Right hindlimb (tissue), 1 donor: ENCODE measurements at places on chromosomes 12 and 14.

DNA sequence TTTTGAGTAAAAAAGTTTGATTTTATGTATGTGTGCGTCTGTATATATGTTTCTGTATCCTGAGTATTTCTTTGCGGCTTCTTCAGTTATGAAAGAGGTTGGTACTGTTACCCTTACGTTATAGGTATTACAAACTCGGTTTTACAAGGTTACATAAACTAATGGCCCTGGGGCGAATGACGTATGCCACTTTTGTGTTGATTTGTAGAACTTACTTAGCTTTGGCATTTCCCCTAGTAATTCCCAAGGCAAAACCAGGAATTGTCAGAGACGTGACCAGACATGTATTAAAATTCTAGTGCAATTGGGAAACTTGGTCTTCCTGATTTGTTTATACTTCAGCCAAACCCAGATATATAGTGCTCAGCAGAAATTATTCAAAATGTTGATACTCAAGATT is 93.3 kb downstream of the DUSP16 start:
- DNase-seq: no peak

DNA sequence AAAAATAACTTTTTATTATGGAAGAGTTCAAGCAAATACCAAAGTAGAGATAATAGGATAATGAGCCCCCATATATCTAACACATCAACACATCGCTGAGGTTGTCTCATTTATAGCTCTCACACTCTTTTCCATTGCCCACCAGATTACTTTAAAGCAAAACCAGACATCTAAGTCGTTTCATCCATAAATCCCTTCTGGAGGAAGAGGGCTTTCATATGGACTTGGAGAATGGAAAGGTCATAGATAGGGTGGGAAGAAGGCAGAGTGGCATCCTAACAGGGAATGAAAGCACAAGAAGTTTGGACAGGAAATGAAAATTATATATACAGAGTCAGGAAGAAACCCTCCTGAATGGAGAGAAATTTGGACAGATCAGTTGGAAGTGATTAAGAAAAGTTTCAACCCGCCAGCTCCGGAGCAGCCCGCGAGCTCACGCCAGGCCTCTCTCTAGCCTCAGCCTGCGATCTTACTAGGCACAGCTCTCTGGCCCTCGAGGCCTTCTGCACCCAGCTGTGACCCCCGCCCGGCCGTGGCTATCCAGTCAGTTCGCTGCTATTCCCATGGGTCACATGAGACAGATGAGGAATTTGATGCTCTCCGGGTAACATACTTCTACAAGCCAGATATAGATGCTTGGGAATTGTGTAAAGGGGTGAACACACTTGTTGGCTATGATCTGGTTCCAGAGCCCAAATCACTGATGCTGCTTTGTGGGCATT is 48.4 kb upstream of the NID2 start:
- DNase-seq: no peak

GRCh38 chr12:92070054-92070863 is 75.4 kb downstream of the BTG1 start:
- DNase-seq: no peak

GRCh38 chr12:51393676-51394545 is 2.7 kb upstream of the GALNT6 start:
- DNase-seq: no peak

GRCh38 chr14:59130462-59130861 is 58.0 kb upstream of the DAAM1 start:
- no peak for DNase-seq

- DNase-seq: no peak
Measured at GRCh38 chr14:83826838-83827237, 1703.1 kb upstream of the FLRT2 start.

- no peak for DNase-seq
Measured at GRCh38 chr12:92356425-92356824, 210.8 kb upstream of the BTG1 start.

DNA sequence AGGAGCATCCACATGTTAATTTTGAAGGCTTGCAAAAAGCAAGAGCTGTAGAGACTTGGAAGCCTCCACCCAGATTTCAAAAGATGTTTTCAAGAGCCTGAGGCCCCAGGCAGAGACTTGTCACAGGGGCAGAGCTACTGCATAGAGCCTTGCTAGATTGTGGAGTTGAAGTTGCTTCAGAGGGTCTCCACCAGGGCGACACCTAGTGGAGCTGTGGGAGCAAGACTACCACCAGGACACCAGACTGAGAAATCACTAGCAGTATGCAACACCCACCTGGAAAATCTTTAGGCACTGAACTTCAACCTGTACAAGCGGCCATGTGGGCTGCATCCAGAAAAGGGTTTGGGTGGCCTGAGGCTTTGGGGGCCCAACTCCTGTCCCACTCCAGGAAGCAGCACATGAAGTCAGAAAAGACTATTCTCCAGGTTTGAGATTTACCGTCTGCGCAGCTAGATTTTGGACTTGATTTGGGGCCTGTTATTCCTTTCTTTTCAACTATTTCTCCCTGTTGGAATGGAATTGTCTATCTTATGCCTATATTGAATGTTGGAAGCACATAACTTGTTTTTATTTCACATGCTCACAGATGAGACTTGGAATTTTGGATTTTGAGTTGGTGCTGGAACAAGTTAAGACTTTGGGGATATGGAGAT is 508.6 kb downstream of the FLRT2 start:
- DNase-seq: peak; percentile 55

GRCh38 chr12:123891011-123891410 is 81.6 kb downstream of the CCDC92 start:
- no peak for DNase-seq

DNA sequence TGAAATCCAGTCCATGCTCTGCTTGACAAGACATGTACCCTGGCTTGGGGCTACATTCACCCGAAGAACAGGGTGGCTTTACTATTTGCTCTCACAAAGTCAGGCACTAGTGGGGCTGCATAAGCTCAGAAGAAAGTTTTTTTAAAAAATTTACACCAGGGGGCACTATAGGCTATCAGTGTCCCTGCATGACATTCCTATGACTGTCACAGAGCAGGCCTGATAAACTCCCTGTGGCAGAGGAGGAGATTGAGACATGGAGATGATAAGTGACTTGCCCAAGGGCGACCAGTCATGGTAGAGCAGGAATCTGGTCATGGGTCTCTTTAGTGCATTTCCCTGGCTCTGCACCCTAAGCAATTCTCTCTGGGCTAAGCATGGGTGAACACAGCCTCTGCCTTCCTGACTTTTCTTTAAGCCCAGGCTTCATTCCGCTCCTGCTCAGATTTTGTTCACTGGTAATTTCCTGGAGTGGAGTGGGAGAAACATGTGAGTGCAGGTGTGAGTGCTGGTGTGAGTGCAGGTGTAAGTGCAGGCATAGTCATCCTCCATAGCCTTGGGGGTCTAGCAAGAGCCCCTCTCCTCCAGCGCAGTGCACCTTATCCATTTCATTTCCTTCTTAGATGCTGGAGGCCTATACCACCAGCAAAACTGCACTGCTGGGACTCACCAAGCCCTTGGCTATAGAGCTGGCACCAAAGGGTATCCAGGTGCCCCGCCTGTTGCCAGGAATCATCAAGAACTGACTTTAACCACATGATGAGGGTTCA is 91.6 kb downstream of the DHRS2 start:
- no peak for DNase-seq

GRCh38 chr12:93980711-93981110 is 167.7 kb upstream of the PLXNC1 start:
- peak; percentile 76 for DNase-seq

DNA sequence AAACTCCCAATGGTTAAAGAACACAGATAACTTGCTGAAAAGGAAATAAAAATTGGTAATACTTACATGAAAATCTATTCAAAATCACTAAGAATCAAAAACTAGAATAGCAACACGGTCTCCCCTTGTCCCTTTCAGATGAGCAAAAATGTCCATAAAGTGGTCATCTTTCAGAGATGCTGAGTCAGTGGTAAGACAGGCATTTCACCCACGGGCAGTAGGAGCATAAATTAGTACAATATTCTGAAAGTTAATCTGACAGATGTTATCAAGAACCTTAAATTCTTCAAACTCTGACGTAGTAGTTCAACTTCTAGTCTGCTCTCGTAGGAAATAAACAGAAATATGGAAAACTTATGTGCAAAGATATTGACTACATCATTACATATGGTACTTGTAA is 33.1 kb upstream of the GNPNAT1 start:
- no peak for DNase-seq

DNA sequence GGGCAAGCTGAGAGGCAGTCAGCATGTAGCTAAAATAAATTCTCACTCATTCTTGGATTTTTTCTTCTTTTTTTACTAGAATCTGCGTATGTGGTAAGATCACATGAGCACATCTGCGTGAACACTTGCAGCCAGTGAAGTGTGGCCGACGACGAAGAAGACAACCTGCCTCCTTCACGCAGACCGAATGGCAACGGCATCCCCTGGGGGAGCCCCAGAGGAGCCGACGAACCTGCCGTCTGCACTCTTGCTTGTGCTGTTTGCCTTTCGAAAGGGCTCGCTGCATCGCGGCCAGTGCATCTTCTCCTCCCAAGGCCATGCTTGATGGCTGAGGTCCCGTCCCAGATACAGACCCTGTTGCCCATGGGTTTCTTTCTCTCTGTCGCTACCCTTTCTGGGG is 113.8 kb downstream of the KCNK10 start:
- DNase-seq: no peak

DNA sequence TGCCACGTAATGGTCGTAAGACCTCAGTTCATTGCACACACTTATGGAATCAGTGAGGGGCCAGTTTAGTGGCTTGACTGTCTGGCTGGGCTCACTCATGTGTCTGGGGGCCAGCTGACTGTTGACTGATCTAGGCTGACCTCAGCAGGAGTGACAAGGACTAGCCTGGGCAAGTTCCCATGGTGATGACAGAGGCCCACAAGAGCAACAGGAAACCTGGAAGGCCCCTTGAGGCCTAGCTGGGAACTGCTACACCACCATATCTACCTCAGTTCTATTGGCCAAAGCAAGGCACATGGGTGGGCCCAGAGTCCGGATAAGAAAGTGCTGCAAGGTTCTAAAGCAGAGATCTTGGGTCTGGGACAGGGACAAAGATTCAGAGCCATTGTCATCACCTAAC is 21.3 kb upstream of the RFLNA start:
- no peak for DNase-seq

DNA sequence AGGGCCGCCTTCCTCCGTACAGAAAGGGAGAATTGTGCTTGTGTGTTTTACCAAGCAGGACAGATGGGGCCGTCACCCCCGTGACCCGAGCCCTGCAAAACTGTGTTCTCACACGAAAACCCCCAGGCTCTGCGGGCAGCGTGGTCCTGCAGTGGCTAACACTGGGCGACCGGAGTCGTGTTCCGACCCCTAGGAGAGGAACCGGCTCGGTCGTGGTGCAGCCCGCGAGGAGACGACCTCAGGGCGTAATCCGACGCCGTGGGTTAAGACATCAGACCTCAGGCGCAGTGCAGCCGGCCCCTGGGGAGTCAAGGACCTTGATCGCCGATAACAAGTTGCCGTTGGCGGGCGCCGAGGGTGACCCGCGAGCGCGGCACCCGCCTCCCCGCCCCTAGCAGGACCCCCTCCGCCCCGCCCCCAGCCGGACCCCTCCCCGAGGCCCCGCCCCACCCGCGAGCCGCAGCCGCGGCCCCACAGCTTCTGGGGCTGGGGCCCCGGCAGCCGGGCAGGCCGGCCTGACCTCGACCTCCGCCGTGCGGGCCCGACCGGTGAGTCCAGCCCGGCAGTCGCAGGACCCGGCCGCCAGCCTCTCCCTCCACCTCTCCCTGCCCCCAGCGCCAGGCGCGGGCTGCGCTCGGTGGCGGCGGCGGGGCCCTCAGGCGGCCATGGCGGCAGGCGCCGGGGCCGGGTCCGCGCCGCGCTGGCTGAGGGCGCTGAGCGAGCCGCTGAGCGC is at the start of gene CHPT1:
Gene CHPT1, plus strand, starts transcription at position 444 of the 733 bp plus-strand sequence. Its CDS starts 222 bp downstream, at position 666.
- peak; percentile 78 for DNase-seq

- no peak for DNase-seq
Measured at GRCh38 chr12:93091886-93092648, 163.0 kb upstream of the EEA1 start.

GRCh38 chr12:53602176-53602864 is 23.9 kb downstream of the ATF7 start:
- no peak for DNase-seq

DNA sequence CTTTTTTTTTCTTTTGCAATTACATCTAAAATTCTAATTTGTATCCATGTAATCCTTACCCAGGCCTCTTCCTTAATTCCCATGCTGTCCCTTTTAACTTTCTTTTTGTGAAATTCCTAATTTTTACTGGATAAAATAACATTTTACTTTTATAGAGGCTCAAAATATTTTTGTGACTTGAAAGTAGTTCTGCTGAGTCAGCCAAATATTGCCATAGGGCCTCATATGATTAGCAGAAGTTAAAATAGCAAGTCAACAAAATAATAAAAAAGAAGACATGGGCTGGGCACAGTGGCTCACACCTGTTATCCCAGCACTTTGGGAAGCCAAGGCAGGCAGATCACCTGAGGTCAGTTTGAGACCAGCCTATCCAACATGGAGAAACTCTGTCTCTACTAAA is 2.0 kb downstream of the C3AR1 start:
- DNase-seq: no peak

DNA sequence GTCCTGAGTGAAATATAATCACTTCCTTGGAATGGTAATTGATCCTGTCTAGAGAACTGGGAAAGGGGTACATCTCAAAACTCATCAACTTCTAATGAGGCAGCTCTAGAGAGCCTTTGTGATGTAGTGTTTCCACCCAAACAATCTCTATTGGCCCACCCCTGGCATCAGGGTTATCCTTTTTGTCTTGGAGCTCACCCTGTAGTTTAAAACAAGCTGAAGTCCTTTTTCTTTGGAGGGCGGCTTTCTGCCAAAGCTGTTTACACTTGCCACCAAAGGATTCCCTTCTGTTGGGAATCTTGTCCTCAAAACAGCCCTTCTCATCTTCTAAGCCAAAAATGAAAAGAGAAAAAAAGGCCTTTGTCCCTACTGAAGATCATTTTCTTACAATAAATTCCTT is 60.6 kb upstream of the GTF2A1 start:
- DNase-seq: no peak

GRCh38 chr14:105085766-105086165 is 20.5 kb upstream of the GPR132 start:
- DNase-seq: no peak

- DNase-seq: no peak
Measured at GRCh38 chr12:89059721-89060541, 292.4 kb downstream of the DUSP6 start.

DNA sequence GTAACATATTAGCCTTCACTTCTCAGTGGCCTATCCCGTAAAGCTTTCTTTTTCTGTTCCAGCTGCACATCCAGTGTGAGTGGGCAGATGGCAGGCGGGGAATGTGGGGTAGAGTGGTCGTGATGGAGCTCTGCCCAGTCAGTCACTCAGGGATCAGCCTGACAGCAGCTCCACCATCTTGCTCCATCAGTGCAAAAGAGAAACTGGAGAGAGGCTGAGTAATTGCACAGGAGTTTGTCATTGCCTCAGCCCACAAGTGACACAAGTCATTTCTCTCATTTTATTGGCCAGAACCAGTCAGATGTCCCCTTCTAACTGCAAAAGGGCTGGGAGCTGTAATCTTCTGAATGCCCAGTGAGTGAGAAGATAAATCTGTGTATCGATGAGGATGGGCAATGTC is 66.5 kb downstream of the ATP23 start:
- DNase-seq: no peak

DNA sequence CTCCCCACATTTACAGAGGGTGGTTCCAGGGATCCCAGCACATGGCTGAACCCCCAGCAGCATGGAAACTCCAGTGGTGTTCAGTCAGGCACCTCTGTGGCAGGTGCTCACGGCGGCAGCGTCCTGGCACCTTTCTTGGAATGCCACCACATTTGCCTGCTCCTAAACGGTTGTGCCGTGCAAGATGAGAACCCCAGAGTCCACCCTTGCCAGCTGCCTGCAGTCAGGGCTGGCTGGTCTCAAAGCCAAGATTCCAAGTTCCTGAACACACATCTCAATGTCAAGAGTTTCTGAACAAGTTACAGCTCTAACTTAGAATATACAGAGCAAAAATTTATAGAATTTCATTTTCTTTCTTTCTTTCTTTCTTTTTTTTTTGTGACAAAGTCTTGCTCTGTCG is 38.7 kb downstream of the DDX51 start:
- no peak for DNase-seq
